ENCODE measurements at places on chromosomes 7 and 10.

- DNase-seq: no peak
Observed at GRCh38 chr7:149216402-149216801, 21.1 kb downstream of the ZNF282 start.

DNA sequence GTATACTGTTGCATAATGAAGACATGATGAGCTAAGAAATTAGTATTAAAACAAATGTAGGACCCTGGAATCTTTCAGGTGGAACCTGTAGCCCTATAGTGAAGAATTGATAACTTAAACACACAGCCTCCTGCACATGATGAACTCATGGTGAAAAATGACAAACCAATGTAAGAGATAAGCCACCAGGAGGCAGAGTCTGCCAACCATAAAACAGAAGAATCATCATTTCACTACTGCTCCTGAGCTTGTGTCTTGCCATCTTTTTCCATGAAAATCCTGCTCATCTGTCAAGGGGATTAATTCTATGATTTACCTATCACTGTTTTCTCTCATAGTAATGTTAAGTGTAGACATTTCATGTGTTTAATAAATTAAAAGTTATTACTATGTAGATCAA lies 363.9 kb downstream of the MALRD1 start:
- DNase-seq: no peak

DNA sequence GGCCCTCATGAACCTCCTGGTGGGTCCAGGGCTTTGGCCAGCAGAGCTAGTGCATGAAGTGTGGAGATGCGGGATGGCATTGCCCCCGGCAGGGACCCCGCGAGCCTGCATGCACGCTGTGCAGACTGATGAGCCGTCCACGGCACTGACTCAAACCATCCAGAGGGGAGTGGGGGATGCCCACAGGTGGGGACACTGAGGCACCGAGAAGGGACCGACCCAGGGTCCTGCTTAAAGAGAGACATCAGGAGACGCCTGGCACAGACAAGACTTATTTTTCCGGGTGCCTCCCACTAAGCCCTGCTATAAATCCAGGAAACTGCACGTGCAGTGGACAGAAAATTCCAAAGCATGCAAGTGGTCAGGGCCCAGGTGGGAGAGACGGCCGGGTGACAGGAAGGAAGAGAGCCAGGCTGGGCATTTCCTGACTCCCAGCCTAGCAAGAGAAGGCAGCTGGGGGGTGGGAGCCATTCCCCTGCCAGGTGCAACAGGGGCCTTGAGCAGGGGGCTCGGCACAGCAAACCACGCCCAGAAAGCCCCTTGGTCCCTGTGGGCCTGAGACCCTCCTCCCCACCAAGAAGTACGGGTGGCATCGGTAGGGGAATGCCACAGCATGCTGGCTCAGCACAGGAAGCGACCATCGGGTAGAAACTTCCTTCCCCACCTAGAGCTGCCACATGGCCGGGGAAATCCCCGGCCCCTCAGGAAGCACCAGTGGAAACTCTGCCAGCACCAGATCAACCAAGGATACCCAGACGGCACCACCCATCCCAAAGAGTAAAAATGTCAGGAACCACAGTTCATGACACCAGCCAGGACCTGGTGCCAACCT lies 91.5 kb downstream of the FOXL3 start:
- no peak for DNase-seq

DNA sequence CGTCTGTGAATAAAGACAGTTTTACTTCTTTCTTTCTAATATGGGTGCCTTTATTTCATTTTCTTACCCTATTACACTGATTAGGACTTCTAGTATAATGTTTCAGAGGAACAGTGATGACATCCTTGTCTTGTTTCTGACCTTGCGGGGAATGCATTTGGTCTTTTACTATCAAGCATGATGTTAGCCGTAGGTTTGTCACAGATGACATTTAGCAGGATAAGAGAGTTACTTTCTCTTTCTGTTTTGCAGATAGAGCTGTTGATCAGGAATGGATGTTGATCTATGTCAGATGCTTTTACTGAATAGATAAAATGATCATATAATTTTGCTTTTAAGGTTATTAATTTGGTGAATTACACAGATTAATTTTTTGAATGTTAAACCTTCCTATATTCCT lies 6.6 kb upstream of the IGFBP3 start:
- no peak for DNase-seq

- no peak for DNase-seq
Observed at GRCh38 chr7:90579181-90579688, 16.9 kb upstream of the CDK14 start.

GRCh38 chr10:17943033-17943745 lies 8.5 kb upstream of the SLC39A12 start:
- no peak for DNase-seq

DNA sequence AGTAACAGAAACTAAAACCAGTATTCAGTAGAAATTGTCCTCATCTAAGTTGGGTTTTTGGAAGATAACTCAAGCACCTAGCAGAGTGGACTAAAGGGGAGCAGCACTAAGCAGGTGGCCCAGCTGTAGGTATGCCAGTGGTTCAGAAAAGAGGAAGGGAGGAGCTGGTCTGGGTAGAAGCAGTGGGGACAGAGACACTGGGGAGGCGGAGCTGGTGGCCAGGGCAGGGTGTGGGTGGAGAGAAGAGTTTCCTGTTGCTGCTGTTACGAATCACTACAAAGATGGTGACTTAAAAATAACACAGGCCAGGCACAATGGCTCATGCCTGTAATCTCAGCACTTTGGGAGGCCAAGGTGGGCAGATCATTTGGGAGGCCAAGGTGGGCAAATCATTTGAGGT lies 136.2 kb downstream of the WDR11 start:
- DNase-seq: no peak

DNA sequence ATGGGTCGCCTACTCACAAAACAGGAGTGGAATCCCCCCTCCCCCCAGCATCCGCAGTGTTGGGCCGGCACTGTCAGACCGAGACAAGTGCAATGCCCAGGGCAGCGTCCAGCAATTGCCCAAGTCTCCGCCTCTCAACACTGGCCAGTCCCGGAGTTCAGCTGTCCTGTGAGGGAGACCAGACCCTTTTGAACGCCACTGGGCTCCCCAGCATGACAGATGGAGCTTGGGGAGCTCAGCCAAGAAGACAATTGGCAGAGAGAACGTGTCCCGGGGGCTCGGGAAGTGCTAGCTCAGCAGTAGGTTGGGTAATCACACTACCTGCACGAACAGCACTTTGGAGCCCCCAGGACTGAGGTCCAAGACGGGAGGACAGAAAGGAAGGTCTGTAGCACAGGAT lies 4.7 kb downstream of the COPS6 start:
- no peak for DNase-seq

DNA sequence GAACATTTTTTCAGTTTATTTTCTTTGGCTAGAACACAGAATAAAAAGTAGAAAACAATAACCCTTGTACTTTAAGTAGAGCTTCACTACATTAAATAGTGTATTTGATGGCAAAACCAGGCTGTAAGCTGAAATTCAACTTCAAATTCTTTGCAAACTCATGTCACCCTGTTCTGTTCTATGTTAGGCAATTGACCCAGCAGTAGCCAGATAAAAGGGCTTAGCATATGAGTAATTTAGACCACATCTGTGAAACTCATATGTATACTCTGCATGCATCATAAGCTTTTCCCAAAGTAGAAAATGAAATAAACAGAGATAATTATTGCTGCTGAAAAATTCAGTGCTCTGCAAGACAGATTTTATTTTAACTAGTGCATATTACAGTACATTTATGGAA lies 150.2 kb downstream of the GNAI1 start:
- no peak for DNase-seq

- no peak for DNase-seq
Observed at GRCh38 chr7:29445736-29446135, 117.9 kb upstream of the PRR15 start.

DNA sequence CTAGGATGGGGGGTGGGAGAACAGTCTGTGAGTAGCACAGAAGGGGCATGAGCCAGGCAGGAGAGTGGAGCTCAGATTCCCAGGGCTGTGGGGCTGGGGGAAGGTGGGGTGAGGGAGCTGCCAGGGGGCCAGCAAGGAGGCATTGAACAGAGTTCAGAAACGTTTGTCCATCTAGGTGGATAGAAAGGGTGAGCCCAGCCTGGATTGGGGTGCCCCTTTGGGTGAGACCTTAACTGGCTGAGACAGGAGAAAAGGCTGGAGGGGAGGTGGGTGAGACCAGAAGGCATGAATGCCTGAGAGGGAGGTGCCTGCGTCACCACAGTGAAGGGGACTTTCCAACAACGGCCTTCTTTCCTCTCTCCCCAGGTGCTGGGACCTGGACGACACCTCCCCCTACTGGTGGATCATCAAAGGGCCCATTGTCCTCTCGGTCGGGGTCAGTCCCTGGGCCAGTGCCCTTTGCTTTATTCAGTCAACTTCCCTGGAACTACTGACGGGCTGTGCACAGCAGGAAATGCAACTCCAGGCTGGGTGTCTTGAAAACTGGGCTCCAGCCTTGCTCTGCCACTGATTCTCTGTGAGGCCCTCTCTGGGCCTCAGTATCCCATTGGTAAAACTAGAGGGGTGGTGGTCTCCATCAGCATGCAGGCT lies 11.0 kb downstream of the GHRHR start:
- no peak for DNase-seq

GRCh38 chr10:97046456-97047082 lies 139.2 kb downstream of the SLIT1 start:
- no peak for DNase-seq

DNA sequence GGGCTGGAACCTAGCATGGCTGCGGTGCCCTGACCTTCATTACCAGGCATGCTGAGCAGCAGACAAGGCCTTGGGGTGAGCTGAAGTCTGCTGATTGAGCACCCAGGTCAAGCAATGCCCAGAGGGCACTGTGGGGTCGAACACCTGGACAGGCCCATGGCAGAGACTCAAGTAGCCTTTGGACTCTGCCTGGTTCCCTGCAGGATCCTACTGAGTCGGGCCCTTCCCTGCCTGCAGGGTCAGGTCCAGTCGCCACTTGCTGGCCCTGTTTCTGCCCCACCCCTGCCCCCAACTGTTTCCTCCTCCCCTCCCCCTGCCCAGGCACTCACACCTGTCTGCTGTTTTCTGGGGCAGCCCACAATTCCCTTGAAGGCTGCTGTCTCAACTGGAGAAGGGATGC lies 483.2 kb upstream of the MKI67 start:
- no peak for DNase-seq

DNA sequence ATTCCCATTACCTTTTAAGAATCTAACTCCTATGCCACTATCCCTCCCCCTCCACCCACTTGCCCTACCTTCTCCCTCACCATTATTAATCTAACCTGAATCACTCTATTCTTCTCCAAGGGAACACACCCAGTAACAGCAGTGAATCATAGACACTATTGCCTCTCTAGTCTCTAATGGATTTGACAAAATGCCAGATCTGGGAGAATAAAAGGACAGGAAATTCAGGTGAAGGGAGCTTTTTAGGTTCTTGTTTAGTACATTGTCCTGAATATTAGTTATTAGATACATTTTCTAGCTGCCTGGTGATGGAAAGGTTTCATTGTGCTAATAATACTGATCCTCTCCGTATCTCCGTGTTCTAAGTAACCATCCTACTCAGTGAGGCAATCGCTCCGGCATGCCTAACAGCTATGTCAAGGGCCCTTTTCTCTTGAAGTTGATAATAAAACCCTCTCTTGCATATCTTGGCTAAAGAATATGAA lies 4.1 kb upstream of the SFR1 start:
- DNase-seq: no peak

GRCh38 chr10:44334091-44334490 lies 50.8 kb downstream of the CXCL12 start:
- no peak for DNase-seq

DNA sequence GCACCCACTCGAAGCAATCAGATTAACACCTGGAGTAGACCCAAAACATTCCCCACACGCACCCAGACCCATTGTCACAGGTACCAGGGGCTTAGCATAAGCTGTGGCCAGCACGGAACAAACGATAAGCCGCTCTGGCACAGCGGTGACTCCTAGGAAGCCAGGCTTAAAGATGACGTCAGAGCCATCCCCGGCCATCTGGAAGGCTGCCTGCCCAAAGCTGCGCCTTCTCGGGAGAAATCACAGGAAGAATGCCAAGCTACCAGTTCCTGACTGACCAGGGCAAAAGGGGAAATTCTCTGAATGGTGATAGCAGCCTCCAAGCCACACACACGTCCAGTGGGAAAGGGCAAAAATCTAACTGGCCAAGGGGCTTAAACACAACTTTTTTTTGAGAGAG lies 13.0 kb upstream of the WIPI2 start:
- DNase-seq: peak; percentile 26

DNA sequence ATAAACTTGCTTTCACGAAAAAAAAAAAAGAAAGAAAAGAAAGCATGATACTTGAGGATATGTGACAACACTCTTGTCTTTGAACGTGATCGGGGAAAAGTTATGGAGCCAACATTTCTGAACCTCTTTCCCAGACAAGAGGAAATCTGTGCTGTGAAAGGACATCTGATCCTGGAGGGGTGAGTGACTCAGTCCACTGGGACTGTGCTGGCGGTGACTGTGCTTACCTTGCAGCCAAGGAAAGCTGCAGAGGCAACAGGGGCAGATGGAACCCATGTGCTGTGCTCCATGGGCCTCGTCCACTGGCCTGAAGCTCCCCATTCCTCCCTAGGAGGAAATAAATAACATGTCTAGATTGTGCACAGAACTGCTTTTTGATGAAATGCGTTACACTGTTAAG lies 116.5 kb upstream of the RAB11FIP2 start:
- no peak for DNase-seq

Measured in NCI-H1092 (cell line).